ENCODE measurements at places on chromosomes 13 and 19.

DNA sequence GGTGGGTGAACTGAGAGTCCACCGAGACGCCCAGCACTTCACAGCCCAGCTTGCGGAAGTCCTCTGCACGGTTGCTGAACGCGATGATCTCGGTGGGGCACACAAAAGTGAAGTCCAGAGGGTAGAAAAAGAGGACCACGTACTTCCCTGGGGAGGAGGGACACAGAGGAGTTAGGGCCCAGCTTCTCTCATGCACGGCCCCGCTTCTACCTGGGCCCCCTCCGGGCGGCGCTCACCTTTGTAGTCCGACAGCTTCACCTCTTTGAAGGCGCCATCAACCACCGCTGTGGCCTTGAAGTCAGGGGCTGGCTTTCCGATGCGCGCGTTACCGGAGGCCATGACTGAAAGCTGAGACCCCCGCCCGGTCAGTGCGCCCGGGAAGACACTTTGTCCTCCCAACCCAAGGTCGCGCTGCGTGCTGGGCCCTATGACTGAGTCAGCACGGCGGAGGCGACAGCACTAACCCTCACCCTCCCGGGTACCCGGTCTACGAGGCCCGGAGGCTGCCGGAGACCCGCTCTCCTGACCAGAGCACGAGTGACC lies 606 bp downstream of the PRDX2 start:
- no peak for DNase-seq

GRCh38 chr19:6767081-6767356 lies 216 bp downstream of the SH2D3A start:
- no peak for DNase-seq

GRCh38 chr19:8302357-8302691 lies 5.8 kb downstream of the CD320 start:
- DNase-seq: no peak

DNA sequence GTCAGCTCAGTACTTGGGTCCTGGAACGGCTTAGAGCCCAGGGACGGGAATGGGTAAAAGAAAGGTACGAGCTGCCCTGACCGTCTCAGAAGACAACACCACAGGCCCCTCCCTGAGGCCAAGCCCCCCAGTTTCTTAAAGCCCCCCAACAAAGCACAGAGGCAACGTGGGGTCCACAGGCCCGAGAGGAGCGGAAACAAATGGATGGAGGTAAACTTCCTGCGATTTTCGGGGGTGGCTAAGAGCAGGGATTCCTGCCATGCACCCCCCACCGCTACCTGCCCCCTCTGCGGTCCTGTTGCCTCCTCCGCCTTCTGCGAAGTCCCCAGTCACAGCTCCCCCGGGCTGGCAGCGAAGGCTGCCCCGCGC lies 48.2 kb downstream of the PTPRS start:
- DNase-seq: no peak

DNA sequence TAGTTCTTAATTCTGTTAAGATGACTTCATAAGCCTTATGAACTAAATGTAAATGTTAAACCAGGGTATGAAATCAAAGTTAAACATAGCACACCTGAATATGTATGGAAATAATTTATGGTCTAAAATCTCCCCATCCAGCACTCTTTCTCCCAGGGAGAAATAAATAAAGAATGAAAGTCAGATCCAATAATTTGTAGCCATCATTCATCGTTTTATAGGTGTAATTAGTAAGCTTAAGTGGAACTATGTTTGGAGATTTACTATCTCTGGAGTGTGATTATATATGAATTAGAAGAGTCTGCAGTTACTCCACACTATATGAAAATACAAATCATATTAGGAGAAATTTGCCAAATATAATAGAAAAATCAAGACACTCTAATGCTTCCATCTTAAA lies 405.1 kb downstream of the DACH1 start:
- no peak for DNase-seq

- DNase-seq: no peak
Measured at GRCh38 chr13:113579686-113580085, 4.9 kb upstream of the TFDP1 start.

DNA sequence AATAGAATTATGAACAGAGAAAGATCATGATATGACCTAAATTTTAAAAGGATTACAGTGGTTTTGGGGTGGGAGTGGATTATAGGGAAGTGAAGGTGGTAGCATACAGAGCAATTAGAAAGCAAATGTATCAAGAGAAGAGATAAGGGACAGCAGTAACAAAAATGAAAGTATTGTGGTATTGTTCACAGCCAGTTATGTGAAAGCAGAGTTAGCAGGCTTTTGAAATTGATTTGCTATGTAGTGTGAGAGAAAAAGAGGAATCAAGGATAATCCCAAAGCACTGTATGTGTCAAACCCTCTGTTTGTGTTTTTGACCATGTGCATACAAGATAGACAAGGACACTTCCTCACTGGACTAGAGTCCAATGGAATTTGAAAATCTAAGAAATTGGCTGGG lies 1721.4 kb downstream of the PCDH9 start:
- no peak for DNase-seq

GRCh38 chr19:46785054-46785979 lies 3.1 kb downstream of the SLC1A5 start:
- DNase-seq: no peak

GRCh38 chr13:30718661-30719524 lies 16.4 kb upstream of the ALOX5AP start:
- no peak for DNase-seq

DNA sequence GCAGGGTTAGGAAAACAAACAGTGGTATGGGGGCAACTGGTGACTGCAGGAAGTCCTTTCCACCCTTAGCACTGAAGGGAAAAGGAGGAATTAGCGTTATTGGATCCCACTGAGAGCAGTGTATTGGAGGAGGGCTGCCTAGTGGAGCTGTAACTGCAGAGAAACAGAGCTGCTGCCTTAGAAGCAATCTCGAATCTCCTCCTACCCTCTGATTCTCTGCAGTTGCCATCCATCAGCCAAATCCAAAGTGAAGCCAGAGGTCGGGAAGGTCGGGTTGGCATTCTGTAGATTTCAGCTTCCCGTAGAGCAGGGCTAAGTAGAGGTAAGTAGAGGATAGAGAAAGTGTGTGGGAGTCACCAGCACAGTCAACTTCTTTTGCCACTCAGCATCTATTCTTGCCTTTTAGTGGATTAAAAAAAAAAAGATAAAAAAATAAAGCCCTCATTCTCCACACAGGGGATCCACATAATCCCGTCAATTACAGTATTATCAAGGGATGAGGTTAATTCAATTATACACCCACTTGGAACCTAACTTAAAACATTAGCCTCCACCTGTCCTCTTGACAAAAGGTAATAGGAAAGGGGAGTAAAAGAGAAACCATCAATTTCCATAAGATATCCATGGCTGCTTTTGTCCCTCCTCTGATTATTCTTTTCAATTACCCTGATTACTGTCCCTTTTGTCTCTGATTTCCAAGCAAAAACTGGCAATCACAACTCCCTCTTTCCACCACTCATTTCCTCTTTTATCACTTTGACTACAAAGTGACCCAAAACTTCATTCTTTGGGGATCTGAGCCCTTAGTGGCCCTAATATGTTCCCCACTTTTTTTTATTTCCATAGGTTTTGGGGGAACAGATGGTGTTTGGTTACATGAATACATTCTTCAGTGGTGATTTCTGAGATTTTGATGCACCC lies 234.7 kb downstream of the RBM26 start:
- DNase-seq: no peak

DNA sequence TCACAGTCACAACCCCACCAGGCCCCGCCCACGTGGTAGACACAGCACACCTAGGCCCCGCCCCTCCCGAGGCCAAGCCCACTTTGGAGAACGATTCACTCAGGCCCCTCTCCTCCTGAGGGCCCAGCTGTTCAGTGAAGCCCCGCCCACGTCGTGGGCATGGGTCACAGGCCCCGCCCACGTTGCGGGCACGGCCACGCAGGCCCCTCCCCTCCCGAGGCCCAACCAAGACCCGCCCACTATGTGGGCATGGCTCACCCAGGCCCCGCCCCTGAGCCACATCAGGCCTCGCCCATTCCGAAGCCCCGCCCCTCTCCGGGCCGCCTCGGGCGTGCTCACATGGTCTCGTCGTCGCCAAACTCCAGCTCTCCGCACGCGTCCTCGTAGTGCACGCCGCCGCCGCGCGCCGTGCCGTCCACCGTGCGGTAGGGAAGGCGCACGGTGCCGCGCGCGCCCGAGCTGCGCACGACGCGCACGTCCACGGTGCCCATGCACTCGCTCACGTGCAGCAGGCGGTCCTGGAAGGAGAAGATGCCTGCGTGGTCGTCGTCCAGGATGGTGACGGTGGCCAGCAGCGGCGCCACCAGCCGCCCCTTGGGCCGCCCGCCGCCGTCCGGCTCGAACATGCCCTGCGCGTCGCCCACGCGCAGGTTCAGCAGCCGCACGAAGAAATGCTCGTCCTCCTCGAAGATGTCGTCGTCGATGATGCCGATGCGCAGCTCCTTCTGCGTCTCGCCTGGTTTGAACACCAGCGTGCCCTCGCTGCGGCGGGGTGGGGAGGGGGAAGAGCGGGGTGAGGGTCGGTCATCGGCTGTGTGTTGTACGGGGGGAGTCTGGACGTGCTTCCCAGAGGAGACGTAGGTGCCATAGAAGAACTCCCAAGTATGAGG lies 24.0 kb downstream of the SLC8A2 start:
- peak; percentile 84 for DNase-seq

- DNase-seq: peak; percentile 77
Measured at GRCh38 chr13:44918326-44919103, 70.8 kb downstream of the NUFIP1 start.

- DNase-seq: no peak
Measured at GRCh38 chr13:23990455-23990854, 93.2 kb upstream of the C1QTNF9B start.

- DNase-seq: no peak
Measured at GRCh38 chr13:50907781-50908180, 1.8 kb upstream of the RNASEH2B start.

DNA sequence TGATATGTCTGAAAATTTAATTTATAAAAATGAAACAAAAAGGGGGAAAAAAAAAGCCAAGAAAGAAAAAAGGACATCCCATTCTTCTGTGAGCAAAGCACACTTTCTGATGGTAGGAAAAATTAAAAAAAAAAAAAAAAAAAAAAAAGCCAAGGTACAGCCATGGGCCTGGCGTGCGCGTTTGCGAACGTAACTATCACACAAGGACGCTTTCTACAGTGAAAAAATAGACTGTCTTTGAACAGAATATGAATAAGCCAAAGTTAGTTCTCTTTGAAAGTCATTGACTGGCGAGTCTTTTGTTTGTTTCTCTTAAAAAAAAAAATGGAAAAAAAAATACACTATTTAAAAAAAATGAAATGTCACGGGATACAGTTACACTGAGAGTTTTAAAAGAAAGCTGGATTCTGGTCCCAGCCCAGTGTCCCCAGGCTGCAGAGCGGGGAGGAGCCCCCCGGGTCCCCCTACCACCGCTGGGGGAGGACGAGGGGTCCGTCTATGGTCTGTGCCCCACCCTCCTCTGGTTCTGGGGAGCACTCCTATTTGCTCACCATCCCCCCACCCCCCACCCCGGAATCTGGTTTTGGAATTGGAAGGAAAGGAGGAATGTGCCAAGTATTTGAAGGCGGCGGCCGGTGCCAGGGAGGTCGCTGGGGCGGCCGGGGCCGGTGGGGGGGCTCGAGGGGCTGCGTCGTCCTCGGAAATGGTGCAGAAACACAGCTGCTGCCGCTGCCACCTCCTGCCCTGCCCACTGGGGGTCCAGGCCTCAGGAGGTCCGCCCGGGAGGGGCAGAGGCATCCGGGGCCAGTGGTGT lies 134.5 kb downstream of the PTPRS start:
- no peak for DNase-seq

- no peak for DNase-seq
Measured at GRCh38 chr19:24059563-24060295, 27.3 kb upstream of the ZNF254 start.

DNA sequence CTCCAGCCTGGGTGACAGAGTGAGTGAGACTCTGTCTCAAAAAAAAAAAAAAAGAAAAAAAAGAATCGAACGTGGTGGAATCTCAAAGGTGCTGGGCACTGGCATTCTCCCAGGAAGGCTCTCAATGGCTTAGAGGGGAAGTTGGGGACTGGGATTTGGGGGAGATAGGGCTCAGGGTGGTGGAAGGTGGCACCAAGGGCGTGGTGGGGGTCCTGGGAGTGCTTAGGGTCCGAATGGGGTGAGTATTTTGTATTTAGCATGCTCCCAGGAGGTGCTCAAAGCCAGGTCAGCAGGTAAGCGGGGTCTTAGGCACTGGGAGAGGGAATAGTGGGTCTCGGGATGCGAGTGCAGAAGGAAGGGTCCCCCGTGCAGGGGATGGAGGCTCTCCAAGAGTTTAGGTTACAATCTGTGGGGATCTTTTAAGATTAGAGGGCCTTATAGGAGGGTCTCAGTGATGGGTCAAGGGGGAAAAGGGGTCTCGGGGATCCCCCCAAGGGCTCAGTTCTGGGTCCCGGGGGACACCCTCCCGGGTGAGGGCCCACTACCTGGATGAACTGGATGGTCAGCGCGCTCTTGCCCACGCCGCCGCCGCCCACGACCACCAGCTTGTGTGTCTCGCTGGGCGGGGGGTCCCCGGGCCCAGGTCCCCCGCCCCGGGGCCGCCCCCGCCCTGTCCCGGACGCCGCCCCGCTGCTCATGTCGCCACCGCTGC lies 386 bp downstream of the RRAS start:
- no peak for DNase-seq

DNA sequence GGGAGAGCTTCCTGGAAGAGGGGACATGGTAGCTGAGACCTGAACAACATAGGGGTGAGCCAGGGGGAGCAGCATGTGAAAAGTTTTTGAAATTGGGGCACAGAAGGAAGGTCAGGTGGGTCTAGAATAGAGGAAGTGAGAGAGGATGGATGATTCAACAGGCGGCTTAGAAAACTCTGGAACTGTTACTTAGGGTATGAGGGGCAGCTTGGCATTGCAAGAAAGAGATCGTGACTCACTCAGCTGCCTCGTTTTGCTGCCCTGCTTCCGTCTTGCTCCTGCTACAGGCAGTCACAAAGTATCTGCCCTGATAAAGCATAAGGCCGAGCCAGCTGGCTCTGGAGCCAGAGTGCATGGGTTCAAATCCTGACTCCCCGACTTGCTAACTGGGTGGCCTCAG lies 1.3 kb upstream of the CEACAM20 start:
- DNase-seq: no peak

DNA sequence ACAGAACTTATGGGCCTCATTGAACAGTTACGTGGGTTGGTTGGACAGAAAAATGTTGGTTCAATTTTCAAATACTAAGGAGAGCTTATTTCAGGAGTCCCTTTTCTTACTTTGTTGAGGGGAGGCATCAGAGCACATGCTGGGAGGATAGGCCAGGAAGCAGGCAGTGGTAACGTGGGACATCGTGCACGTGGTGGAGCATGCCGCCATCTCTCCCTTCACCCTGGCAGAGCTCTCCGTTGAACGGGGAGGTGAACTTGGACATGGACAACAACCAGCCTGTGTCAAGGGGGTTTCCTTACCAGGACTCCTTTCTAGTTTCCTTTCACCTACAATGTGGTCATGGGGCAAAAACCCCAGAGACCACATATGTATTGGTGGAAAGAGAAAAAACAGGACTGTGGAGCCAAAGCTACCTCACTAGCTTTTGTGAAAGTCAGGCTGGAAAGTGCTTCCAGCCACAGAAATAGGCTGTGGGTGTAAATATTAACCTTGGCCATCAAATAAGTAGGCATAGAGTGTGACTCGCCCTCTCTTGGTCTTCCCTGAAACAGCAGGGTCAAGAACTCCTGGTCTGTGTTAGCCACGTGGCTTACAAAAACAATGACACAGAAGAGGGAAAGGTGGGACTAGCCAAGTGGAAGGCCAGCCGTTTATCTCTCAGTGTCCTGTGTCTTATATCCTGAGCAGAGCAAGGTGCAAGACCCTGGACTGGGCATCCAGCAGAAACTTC lies 14.4 kb downstream of the MICOS13 start:
- no peak for DNase-seq

- DNase-seq: no peak
Measured at GRCh38 chr13:109704771-109705635, 81.4 kb downstream of the IRS2 start.

GRCh38 chr13:106527826-106528225 lies 7.6 kb downstream of the EFNB2 start:
- DNase-seq: no peak
